Left cardiac atrium (tissue), 4 donors: ENCODE measurements at places on chromosomes 6 and 20. TPM values are rescaled to one million over a fixed set of nuclear protein-coding genes. Genes with fewer than 3 reads are reported as not detected.

COX4I2 gene
- 11.4 TPM for total RNA-seq

- DNase-seq = no peak
These were observed 7.9 kb downstream of the RAB32 start for GRCh38 chr6:146551545-146551944.

DNA sequence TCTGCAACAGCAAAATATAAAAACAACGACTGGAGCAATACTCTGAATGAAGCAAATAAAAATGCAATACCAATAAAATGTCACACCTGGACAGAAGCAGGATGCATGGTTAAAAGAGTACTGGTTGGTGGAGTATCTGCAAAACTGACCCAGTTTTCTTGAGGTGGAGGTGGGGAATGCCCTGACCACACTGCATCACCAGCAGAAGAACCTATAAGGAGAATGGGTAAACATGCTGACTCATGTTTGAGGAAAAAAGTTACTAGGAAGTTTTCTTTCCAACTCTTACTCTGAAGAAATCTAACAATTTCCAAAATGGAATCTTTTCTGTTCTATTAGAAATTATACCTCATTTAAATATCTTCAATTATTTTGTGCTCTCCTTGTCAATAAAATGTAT, 43.6 kb downstream of the REPS1 start:
- no peak for DNase-seq

PPP1R3G gene
- total RNA-seq = 7.4 TPM

DNA sequence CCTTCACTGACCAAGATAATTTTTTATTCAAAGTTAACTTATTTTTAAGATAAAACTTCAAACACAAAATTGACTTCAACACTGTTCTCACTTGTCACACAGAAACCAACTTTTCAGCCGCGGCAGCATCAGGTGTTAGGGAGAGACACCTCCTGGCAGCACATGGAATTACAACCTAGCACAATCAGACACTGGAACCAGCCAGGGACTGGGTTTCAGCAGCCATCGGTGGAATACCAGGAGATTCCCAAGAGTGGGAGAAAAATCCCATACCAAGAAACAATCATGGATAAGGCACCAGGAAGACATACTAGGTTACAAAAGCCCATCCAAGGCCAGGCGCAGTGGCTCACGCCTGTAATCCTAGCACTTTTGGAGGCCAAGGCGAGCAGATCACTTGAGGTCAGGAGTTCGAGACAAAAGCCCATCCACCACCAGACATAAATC, 70.0 kb downstream of the SNX5 start:
- DNase-seq = peak; percentile 71

PRICKLE4 gene
- 3.1 TPM for total RNA-seq

GRCh38 chr20:19492116-19492515, 265.9 kb upstream of the RIN2 start:
- DNase-seq = no peak

ACSS1 gene
- 55.0 TPM for total RNA-seq

GRCh38 chr20:6471110-6471647, 296.3 kb upstream of the BMP2 start:
- DNase-seq = no peak

- DNase-seq = no peak
These were observed 936 bp upstream of the TMX4 start for GRCh38 chr20:8020314-8021079.

LY86 gene
- 1.9 TPM for total RNA-seq

CASS4 gene
- 0.80 TPM for total RNA-seq

TMC2 gene
- not detected for total RNA-seq

MUC21 gene
- not detected for total RNA-seq

- no peak for DNase-seq
These were observed 66.1 kb downstream of the SMLR1 start for GRCh38 chr6:130893277-130893676.

GRCh38 chr20:38950254-38950653, 11.9 kb upstream of the DHX35 start:
- no peak for DNase-seq
